ENCODE measurements at places on chromosomes 2 and 18.

GRCh38 chr2:101330253-101330933 is 21.9 kb upstream of the RNF149 start:
- no peak for DNase-seq

DNA sequence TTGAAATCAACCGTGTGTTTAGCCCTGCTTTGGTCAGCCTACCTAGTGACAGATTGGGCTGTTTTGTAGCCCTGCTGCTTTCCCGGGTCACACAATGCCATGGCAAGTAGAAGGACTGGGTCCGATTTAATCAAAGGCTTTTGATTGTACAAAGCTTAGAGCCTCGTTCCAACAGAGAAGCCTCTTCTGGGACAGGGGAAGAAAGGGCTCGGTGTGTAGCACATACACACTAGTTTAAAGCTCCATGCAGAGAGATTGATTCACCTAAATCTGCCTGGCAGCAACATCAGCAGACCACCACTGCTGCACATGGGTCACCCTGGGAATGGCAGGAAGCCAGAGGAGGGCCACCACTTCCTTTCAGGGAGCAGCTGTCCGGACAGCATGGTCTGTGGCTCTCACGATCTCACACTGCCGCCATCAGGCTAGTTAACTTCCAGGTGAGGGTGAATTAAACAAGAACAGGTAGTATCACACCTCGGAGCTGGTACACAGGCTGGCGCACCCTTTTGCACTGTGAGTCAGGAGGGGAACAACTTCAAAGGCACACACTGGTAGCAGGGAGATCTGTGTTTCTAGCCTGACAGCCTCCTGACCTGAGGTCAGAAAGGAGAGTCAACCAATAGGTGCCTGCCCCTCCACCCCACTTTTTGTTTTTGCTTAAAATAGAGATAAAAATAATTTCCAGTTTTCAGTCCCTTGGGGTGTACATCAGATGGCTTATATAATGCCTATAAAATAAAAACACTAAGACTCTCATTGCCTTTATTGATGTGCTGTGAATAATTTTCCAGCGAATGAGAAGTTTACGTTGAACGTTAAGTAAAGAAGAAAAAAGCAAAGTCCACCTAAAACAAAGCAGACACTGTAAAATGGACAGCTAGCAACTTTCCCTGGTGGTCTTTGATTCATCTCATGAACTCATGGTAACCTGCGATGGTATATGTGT is 108.5 kb downstream of the CDCA7 start:
- no peak for DNase-seq

DNA sequence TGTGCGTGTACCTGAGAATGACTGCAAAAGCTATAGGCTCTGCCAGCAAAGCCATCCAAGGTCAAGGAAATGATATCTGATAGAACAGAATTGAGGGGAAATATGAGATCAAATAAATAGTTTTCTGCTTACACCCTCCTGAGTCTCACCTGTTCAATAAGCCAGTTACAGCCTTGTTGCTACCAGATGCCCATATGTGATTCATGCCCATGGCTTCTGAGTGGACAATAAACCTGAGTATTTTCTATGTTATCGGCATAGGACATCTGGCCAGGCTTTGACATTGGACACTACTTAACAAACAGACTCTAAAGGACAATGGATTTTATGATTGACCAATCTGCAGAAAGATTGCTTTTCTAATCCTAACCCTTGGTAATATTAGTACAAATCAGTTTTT is 297.9 kb downstream of the LRATD1 start:
- no peak for DNase-seq

- DNase-seq, result no peak
Measured at GRCh38 chr2:194745557-194746146, 911.4 kb upstream of the SLC39A10 start.
